ENCODE measurements at places on chromosomes 4 and X.

DNA sequence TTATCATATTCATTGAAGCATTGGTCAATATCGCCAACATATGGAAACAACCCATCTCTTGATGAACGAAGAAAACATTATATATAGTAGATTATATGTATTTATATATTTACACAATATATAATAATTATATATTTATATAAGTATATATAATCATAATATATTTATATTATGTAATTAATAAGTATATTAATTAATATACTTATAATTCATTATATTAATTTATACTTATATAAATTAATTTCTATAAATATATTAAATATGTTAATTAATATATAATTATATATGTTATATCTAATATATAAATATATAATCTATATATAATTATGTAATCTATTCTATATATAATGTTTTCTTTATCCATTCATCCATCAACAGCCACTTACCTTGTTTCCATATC lies 69.0 kb upstream of the SRD5A3 start:
- H3K27me3 ChIP-seq = no peaks in the 10 kb centered on the region
- H3K4me1 ChIP-seq = no peaks in the 10 kb centered on the region

DNA sequence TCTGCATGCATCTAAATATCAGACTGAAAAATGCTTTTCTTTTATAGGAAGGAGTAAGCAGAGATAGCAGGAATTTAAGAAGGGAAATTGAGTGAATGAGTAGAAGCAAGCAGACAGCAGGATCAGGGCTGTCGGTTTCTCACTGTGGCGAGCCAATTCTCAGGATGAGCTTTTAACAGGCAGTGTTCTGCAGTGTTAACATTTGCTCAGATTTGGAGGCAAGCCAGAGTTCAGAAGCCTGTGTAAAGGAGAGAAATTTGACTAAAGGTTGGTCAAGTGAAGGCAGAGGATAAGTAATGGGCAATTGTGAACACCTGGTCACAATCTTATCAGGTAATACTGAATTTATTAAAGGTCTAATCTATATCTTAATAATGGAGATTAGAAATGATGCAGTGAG lies 133.3 kb upstream of the MAGEB16 start:
- DNase-seq = no peak
- no peak overlapping the region for H3K27ac ChIP-seq
- H3K36me3 ChIP-seq = no peaks in the 10 kb centered on the region
- no peak overlapping the region for H3K4me3 ChIP-seq

DNA sequence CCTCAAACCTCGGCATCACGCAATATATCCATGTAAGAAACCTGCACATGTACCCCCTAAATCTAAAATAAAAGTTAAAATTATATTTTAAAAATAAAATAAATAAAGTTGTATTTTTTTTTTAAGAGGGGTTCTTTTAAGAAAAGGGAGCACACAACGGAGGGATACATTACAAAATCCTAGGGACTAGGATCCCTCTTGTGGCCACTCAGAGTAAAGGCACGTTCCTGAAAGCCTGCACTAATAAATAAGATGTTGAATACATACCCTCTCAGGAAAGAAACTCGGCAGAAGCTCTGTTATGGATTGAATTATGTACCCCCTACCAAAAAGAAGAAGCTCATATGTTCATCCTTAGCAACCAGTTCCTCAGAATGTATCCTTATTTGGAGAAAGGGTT lies 50.9 kb upstream of the PRDX4 start:
- H3K4me3 ChIP-seq = no peak overlapping the region
- H3K27ac ChIP-seq = no peak overlapping the region
- no peaks in the 10 kb centered on the region for H3K27me3 ChIP-seq
- no peaks in the 10 kb centered on the region for H3K36me3 ChIP-seq

DNA sequence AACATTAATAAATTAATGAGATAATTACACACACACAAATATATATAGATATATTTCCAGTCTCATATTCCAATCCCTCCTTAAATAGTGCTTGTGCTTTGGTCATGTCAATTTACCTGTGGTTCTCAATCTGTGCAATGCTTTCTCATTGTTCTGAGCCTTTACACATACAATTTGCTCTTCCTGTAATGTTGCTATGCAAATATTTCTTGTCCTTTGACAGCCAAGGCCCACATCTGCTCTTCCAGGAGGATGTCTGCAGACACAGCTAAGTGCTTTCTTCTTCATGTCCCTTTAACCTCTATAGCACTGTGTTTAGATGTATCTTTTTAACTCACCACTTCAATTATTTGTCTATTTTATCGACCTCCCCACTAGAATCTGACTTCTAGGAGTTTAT lies 67.3 kb upstream of the RAPGEF2 start:
- no peak for DNase-seq
- H3K4me1 ChIP-seq = no peaks in the 10 kb centered on the region
- H3K27ac ChIP-seq = no peak overlapping the region
- no peak overlapping the region for H3K4me3 ChIP-seq
- H3K27me3 ChIP-seq = no peaks in the 10 kb centered on the region

- H3K4me1 ChIP-seq = no peaks in the 10 kb centered on the region
- DNase-seq = no peak
- no peaks in the 10 kb centered on the region for H3K36me3 ChIP-seq
- no peak overlapping the region for H3K27ac ChIP-seq
These were observed 118.1 kb downstream of the SORCS2 start for GRCh38 chr4:7310451-7310850.

DNA sequence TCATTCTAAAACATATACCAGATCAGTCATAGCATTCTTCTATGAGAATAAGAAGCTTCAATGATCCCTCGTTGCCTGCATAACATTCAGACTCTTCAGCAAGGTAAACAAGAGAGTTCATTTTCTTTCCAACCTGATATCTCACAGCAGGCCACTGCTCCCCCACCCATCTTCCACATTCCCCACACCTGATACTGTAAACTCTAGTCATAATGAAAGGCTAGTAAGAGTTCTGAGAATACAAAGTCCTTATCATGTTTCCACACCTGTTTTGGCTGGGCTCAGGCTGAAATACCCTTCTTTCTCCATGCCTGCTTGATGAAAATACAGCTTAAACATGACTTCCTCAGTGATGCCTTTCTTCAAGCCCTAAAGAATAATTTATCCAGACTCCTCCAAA lies 2.3 kb upstream of the AASDH start:
- H3K27ac ChIP-seq = no peak overlapping the region
- H3K27me3 ChIP-seq = no peaks in the 10 kb centered on the region
- H3K4me1 ChIP-seq = peaks cover 20% of the 10 kb centered on the region
- no peaks in the 10 kb centered on the region for H3K36me3 ChIP-seq

GRCh38 chrX:21725496-21725895 lies 32.4 kb downstream of the SMPX start:
- no peaks in the 10 kb centered on the region for H3K36me3 ChIP-seq
- no peak overlapping the region for H3K27ac ChIP-seq
- DNase-seq = no peak
- H3K4me3 ChIP-seq = no peak overlapping the region
- H3K27me3 ChIP-seq = no peaks in the 10 kb centered on the region
- H3K4me1 ChIP-seq = no peaks in the 10 kb centered on the region

DNA sequence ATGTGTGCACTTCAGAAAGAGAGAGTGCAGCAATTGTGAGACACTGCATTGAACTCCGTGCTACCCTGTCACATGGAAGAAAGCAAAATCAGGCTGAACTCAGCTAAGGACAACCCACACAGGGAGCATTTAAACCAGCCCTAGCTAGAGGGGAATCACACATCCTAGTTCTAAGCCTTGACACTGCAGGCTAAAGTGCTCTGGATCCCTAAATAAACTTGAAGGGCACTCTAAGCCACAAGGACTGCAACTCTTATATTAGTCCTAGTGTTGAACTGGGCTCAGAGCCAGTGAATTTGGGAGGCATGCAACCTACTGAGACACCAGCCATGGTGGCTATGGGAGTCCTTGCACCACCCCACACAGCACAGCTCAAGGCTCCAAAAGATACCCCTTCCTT lies 311.9 kb downstream of the OPHN1 start:
- no peak for DNase-seq
- H3K4me1 ChIP-seq = no peaks in the 10 kb centered on the region
- no peaks in the 10 kb centered on the region for H3K36me3 ChIP-seq
- no peaks in the 10 kb centered on the region for H3K27me3 ChIP-seq

DNA sequence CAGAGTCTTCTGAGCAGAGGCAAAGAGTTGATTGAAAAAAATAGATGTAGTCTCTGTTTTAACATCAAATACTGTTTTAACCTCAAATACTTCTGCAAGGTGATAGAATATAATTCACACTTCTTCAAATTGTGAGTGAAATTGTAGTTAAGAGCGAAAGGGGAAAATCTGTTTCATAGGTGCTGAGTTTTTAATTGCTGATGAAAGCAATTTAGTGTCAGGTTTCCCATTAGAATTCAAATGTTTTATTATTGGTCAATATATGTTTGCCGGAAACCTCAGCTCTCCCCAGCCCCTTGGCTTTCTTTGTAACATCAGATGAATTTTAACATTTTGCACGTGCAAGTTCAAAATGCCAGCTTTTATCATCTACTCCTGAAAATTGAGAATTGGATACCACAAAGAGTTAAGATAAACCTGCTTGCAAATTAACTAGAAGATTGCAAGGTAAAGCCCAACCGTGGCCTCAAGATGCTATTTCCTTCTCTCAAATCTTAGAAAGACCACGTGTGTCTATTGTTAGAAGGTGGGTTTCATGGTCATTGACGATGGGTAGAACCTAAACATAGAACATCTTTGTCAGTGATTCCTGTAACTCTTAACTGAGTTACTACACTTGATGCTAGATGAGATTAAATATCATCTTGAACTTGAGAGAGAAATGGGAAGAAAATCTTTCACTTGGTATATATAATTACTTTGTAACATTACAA lies 1824.2 kb upstream of the TENM3 start:
- H3K36me3 ChIP-seq = no peaks in the 10 kb centered on the region
- no peak overlapping the region for H3K27ac ChIP-seq
- no peak for DNase-seq
- no peaks in the 10 kb centered on the region for H3K4me1 ChIP-seq

- H3K27ac ChIP-seq = no peak overlapping the region
- no peaks in the 10 kb centered on the region for H3K27me3 ChIP-seq
- no peak for DNase-seq
- no peaks in the 10 kb centered on the region for H3K4me1 ChIP-seq
These were observed 27.8 kb downstream of the DIPK2B start for GRCh38 chrX:45172890-45173289.

GRCh38 chrX:20531667-20532066 lies 265.0 kb upstream of the RPS6KA3 start:
- no peaks in the 10 kb centered on the region for H3K4me1 ChIP-seq
- H3K27me3 ChIP-seq = no peaks in the 10 kb centered on the region
- no peak overlapping the region for H3K4me3 ChIP-seq

DNA sequence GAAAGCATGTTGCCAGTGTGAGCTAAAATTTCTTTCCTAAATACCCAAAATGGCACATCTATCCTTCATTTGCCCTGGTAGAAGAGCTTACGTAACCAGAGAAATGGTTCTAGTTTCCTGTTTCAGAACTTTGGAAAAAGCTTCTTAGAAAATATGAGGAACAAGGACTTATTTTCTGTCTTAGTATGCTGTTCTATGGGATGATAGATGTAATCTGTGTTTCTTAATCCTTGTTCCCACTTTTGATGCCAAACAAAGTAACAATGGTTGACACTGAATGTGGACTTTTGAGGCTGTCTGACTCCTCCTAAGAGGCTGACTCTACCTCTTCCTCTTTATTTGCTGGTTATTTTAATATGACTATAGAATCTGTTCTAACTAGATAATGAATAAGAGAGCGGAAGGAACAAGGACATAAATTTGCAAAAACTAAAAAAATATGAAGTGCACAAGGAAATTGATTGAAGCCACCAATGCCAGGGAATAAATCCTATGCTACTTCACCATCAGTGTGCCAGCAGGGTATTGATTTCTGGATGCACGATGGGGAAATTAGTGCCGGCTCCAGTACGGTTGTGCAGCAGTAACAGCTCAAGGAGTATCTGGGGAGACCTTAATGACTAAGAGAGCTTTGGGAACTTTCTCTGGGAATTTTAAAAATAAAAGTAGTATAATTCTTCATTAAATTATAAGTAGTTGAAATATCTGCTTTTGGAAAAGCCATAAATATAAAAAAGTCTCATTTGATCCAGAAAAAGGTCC lies 39.4 kb upstream of the TET2 start:
- no peaks in the 10 kb centered on the region for H3K36me3 ChIP-seq
- no peaks in the 10 kb centered on the region for H3K4me1 ChIP-seq
- H3K27me3 ChIP-seq = no peaks in the 10 kb centered on the region
- H3K4me3 ChIP-seq = no peak overlapping the region
- no peak overlapping the region for H3K27ac ChIP-seq
- no peak for DNase-seq

- no peak overlapping the region for H3K4me3 ChIP-seq
- no peaks in the 10 kb centered on the region for H3K36me3 ChIP-seq
- no peaks in the 10 kb centered on the region for H3K4me1 ChIP-seq
- no peaks in the 10 kb centered on the region for H3K27me3 ChIP-seq
- H3K27ac ChIP-seq = no peak overlapping the region
These were observed 49.8 kb downstream of the TMEM144 start for GRCh38 chr4:158259955-158260575.

DNA sequence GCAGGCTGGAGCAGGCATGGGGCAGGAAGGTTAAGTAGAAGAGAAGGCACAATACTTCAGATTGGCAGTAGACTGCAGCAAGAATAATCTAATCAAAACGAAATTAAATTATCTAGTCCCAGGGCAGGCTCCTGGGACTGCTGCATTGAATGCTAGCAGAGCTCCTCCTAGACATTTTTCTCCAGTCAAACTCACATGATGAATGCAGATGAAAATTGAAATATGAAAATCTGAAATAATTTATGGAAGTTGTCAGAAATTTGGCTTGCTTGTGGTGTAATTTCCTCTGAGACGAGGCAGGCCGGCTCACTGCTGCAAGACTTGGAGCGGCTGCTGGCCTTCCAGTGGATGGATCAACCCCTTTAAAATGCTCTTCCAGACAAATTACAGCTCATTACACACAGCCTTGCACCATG lies 78.0 kb upstream of the TMEM33 start:
- no peak overlapping the region for H3K27ac ChIP-seq
- H3K4me3 ChIP-seq = no peak overlapping the region
- H3K36me3 ChIP-seq = no peaks in the 10 kb centered on the region
- H3K4me1 ChIP-seq = no peaks in the 10 kb centered on the region
- H3K27me3 ChIP-seq = no peaks in the 10 kb centered on the region
- DNase-seq = no peak

GRCh38 chr4:108004646-108005045 lies 15.0 kb downstream of the HADH start:
- no peak overlapping the region for H3K27ac ChIP-seq
- H3K27me3 ChIP-seq = no peaks in the 10 kb centered on the region
- no peak for DNase-seq
- peaks cover 8% of the 10 kb centered on the region for H3K4me1 ChIP-seq
- H3K4me3 ChIP-seq = no peak overlapping the region
